NCI-H510A (cell line): ENCODE measurements at places on chromosomes 3 and 15.

DNA sequence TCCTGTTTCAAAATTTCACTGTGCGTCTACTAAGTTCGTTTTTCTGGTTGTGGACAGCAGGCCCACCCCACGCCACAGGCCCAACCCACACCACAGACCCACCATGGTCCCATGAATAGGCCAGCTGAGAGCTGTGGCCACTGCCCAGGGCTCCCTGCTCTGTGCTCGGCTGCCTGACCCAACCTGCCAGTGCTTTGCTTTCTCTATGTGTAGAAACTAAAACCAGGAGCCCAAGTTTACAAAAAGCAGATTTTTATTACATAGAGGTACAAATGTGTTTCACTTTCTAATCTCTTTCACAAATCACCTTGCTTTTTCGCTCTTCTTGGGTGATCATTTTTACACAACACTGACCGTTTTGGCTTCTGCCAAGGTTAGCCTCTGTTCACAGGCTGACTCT, 69.1 kb downstream of the HERC2 start:
- DNase-seq = no peak

DNA sequence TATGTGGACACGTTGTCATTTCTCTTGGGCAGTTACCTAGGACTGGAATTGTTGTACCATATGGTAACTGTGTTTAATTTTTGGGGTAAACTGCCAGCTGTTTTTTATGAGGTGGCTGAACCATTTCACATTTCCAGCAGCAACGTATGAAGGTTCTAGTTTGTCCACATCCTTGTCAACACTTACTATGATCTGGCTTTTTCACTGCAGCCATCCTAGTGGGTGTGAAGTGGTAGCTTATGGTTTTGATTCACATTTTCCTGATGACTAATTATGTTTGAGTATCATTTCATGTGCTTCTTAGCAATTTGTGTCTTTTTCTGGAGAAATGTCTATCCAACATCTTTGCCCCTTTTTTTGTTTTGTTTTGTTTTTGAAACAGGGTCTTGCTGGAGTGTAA, 96.2 kb downstream of the VGLL4 start:
- no peak for DNase-seq

DNA sequence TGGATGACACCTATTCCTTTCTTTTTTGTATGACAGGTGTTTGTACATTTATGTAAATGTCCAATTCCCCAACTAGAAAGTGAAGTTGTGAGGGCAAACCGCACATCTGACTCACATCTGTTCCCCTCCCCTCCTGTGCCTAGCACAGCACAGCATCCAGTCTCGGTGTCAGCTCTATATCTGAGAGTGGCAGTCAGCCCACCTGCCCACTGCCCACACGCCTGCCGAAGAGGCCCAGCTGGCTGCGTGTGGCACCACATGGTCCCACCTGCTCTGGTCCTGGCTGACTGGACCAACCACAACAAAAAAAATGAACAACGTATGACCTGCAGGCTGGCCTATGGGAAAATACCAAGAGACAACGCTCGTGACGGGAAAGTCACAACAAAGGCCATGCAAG, 62.8 kb downstream of the XXYLT1 start:
- DNase-seq = no peak

DNA sequence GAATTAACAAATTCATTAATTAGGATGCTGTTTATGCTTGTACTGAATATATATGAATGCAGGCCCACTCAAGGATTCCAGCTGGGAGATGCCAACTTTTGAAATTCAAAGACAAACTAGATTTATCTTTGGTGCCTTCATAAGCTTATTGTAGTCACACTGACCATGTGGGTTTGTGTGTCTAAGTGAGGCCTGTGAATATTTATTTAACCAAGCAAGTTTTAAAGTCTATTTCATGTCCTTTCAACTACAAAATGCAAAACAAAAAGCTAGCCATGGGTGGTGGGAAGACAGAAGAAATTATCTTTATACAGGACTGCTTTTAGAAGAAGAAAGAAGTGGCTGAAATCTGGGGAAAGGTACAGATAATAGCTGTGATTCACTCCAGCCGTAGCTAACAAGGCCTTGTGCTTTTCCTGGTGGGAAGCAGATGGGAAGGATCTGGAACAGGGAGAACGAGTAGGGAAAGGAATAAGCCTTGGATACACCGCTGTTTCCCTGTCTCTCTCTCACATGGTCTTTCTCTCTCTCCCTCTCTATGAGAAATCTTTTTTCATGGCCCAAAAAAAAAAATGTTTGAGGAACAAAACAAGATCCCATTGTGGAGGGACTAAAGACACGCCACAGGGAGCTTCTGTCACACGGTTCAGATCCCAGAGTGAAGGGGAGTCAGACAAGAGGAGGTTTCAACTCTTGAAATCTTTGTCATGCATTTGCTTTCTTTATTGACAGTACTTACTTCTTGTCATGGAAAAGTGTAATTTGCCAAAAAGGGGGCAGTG, 225.5 kb downstream of the RORA start:
- no peak for DNase-seq

DNA sequence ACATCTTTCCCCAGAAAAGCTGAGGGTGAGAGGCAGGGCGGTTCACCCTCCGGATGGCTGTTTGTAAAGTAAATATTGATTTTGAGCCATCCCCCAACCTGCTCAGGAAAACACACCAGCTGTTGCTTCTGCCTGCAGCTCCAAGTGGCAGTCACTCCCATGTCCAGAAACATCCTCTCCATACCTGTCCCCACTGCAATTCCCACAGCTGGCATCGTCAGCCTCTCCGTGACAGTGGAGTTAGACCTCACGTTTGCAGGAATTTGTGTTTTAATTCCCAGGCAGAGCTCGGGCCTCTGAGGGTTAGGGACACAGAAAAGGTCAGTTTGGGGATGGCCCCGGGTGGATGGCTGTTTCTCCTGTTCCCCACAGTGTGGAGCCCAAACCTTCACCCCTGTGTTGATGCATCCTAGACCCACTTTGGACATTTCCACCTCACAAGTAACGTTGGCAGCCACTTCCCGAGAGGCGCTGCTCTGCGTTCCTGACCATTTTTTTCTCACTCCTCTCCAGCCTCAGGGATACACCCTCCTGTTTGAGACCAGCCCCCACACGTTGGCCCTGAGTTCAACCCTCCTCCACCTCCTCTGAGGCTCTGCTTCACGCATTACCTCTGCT, 11.8 kb upstream of the FAM174B start:
- DNase-seq = peak; percentile 76

- no peak for DNase-seq
Measured at GRCh38 chr3:168984872-168985271, 678.6 kb downstream of the MECOM start.

DNA sequence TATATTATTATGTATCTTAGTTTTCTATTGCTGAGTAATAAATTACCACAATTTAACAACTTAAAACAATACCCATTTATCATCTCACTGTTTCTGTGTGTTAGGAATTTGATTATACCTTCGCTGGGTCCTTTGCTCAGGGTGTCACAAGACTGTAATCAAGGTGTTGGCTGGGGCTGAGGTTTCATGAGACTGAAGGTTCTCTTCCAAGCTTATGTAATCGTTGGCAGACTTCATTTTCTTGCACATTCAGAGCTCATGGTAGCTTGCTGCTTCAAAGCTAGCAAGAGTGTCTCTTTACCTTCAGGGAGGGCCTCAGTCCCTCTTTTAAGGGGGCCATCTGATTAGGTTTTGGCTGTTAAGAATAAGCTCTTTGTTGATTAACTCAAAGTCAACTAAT, 293.1 kb downstream of the POLQ start:
- no peak for DNase-seq

DNA sequence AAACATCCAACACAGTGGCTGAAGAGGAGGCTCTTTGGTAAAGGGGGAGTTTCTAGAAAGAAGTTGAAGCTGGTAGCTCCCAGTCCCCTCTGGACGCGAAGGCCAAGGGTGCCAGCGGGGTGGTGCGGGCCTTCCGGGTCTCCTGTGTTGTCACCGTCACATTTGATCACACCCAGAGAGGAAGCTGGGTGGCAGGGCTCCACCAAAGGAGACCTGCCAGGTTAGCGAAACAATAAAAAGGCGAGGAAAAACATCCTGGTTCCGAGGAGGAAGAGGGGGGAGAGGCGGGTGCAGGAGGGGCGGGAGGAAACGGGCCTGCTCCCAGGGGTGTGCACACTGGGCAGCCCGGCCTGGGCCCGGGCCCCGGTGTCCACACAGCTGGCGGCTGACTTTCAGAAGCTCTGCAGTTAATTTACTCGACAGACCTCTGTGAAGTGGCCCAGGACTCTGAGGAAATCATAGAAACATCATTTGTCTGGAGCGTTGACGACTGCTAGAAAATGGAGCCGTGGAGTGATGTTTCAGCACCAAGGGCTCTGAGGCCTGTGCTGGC, 12.1 kb downstream of the HEG1 start:
- DNase-seq = no peak

GRCh38 chr3:100496711-100497261, 4.4 kb downstream of the TMEM45A start:
- no peak for DNase-seq

GRCh38 chr3:187630404-187630803, 39.8 kb downstream of the SST start:
- DNase-seq = no peak

GRCh38 chr3:45143673-45144671, 2.2 kb downstream of the CDCP1 start:
- DNase-seq = no peak

GRCh38 chr3:67335813-67336212, 318.6 kb downstream of the SUCLG2 start:
- no peak for DNase-seq
